Sigmoid colon (tissue), 7 donors: ENCODE measurements at places on chromosomes 7 and 10. TPM values are rescaled to one million over a fixed set of nuclear protein-coding genes. Genes with fewer than 3 reads are reported as not detected.

Gene DPP6
- total RNA-seq: 53.2 TPM

DNA sequence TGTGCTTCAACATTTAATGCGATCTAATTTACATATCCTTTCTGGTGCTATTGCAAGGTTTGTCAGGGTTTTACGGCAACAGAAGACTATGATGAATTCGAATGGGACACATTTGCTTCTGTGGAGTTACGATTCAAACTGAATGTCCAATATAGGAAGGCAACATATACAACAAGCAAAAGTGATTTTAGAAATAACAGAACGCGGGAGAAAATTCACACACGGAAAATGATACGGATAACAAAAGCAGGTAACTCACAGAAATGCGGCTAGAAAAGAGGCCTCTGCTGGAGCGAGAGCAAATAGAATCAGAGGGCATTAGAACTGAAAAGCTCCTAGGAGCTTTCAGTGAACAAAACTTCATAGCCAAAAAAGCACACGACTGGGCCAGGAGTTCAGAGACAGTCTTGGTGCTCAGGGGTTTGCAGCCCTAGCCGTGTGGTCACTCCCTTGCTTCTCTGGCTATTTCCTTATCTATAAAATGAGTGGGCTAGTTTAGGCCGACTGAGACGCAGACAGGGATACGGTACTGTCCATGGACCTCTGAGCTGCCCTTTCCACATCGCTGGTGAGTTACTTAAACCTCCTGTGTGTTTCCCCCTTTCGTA, 557 bp upstream of the TAX1BP1 start:
- no peak for DNase-seq
- H3K27me3 ChIP-seq: no peaks in the 10 kb centered on the region
- H3K27ac ChIP-seq: peak overlapping the region; percentile 96
- H3K4me3 ChIP-seq: peak overlapping the region; percentile 93
- H3K36me3 ChIP-seq: no peaks in the 10 kb centered on the region
- H3K4me1 ChIP-seq: no peaks in the 10 kb centered on the region

Gene PVRIG
- 0.16 TPM for total RNA-seq

DNA sequence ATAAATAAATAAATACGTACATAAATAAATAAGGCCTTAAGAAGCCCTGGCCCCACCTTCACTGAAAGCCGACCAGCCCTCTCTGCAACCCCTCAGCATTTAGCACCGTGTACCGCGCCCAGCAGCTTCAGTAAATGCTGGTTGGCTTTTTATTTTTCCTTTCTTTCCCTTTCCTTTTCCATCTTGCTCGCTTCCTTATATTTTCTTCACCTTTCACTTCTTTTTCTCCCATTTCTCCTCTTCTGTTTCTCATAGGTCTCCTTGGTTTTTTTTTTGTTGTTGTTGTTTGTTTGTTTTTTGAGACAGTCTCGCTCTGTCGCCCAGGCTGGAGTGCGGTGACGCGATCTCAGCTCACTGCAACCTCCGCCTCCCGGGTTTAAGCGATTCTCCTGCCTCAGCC, 11.2 kb downstream of the ZAN start:
- H3K27ac ChIP-seq: no peak overlapping the region
- no peaks in the 10 kb centered on the region for H3K4me1 ChIP-seq
- no peaks in the 10 kb centered on the region for H3K27me3 ChIP-seq
- no peaks in the 10 kb centered on the region for H3K36me3 ChIP-seq
- no peak for DNase-seq

Gene PTN
- 42.6 TPM for total RNA-seq

Gene MYO3A
- not detected for total RNA-seq
